ENCODE measurements at places on chromosomes 7 and 10.

GRCh38 chr7:11960621-11961020 lies 128.6 kb upstream of the THSD7A start:
- DNase-seq, result no peak

- DNase-seq, result peak; percentile 94
These were observed 24.3 kb downstream of the SLC29A3 start for GRCh38 chr10:71343392-71343773.

GRCh38 chr10:111686796-111687195 lies 496.8 kb downstream of the GPAM start:
- no peak for DNase-seq

DNA sequence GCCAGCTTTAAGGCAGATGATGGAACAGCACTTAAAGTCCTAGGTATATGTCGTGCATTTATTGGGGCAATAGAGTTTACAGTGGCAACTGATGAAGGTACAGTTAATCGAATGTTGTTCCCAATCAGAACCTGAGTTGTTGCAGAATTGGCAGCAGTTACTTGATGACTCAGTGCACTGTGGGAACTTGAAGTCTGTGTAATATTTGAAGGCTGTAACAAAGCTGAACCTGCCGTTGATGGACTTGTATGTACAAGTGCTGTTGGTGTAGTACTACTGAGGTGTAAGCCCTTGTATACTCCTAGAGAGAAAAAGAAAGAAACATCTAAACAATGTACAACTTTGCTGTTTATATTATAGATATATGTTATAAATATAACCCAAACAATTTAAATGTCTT lies 75.3 kb downstream of the EPC1 start:
- no peak for DNase-seq

DNA sequence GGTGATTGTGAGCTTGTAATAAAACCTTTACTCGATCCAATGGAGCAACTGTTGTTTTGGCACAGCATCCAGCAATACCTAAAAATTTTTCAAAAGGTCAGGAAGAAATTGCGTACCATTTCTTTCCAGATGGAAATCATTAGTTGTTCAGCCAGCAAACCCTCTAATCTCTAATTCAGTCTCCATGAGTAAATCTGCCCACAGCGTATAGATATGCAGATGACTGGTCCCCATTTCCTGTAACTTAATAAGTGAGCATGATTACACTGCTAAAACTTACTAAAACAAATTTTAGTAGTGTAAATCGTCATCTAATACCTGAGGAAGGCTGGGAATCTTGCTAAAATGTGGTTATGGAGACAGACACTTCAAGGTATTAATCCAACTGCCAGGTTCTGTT lies 10.6 kb downstream of the SLC25A16 start:
- DNase-seq, result no peak

- peak; percentile 88 for DNase-seq
These were observed at the start of gene PHYH for GRCh38 chr10:13299437-13300287. PHYH (minus strand) TSS chr10:13300064; CDS start chr10:13300042, 22 bp downstream.

DNA sequence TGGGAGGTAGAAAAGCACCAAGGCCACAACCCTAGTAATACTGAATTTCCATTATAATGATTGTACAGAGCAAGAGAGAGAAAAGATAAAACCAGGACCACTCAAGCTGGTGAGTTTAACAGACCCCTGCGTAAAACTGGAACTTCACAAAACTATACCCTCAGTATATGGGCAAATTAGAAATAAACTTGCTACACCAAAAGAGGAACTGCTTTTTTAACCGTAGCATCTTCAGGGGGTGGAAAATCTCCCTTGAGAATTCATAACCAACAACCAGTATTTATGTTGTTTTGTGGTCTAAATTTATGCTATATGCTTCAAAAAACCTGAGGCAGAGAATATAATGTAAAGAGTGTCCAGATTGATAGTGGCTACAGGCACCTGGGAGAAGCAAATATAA lies 171.2 kb downstream of the SGMS1 start:
- peak; percentile 30 for DNase-seq

- DNase-seq, result peak; percentile 87
These were observed 34.0 kb upstream of the EBLN1 start for GRCh38 chr10:22251751-22252223.

GRCh38 chr7:36659172-36659516 lies 65.2 kb downstream of the AOAH start:
- peak; percentile 83 for DNase-seq

GRCh38 chr7:90625051-90625450 lies 28.9 kb downstream of the CDK14 start:
- no peak for DNase-seq

DNA sequence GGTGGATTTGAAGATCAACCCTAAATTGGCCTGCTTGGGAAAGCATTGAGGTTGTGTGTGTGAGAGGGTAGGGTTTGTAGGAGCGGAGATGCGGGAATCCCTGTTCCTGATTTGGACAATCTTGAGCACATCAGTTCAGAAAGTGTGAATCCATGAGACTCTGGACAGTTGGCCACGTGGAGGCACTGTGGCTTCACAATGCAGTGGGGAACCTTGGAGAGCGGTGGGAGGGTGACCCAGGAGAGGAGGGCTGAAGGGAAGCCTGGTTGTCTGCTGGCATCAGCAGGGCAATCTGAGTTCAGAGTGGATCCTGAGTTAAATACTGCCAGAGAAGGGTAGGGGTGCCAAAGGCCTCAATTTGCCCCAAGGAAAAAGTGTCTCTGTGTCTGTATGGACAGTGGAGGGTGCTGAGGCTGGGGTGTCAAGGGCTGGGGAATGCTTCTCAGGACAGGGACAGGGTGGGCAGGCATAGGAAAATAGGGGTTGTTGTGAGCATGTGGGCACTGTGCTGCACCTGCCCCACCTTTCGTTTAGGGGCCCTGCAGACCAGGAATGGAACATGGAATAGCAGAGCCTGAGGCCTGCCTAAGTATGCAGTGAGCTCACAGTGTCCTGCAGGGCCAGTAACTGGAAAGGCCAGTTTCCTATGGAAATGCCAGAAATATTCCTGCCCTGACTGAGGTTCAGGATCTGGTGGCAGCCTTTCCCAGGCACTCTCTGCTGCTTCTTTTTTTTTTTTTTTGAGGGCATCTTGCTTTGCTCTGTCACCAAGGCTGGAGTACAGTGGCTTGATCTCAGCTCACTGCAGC lies 162.9 kb upstream of the PRSS58 start:
- DNase-seq, result no peak

- DNase-seq, result no peak
These were observed 152.9 kb downstream of the HGF start for GRCh38 chr7:81616951-81617350.

DNA sequence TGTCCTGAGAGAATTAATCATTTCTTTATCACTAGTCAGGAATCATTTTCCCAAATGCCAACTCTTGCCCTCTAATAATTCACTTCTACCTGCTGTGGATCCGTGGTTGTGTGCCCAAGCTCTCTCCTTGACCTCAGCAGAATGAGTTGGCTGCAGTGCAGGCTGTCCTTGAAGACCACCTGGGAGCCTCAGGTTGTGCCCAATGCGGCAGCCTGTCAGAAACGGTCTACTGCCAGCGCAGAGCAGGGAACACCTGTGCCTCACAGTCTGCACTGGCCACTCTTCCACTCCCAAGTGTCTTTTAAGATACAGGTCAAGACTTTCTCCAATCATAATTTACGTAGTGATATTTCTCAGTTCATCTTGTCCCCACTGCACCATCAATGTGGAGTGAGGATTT lies 246.0 kb upstream of the PHF14 start:
- no peak for DNase-seq

DNA sequence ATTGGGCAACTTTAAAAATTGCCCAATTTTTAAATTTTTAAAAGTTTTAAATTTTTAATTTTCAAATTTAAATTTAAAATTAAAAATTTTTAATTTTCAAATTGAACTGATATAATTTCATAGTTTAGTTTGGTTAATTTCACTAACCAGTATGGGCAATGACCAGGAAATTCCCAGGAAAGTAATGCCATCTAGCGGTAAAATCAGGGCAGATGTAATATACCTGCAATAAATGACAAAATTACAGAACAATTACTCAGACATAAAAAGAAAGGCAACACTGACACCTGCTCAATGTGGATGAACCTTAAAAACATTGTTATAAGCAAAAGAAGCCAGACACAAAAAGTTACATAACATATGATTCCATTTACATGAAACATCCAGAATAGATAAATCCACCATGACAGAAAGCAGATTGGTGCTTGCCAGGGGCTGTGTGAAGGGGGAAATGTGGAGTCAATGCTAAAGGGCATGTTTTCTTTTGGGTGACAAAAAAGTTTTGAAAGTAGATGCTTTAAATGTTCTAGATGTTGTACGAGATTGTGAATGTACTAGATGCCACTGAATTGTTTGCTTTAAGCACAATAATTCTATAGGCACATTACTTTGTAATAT lies 28.6 kb upstream of the SLC16A12 start:
- peak; percentile 53 for DNase-seq

DNA sequence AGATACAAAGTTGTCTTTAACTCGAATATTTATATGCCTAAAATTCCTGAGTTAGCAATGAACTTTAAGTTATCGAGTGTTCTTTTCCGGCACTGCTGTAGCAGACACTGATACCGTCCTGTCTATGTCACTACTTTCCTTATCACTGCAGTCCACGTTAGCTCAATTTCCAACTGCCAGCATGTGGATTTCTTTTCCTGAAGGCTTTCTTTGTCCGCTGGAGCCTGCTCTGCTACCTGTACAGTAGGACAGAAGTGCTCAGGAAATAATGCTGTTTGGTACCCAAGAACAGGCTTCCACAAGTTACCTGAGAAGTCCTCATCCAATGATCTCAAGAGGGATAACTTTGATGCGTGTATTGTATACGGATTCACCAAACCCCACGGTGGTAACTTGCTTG lies 329.4 kb downstream of the NXPH1 start:
- DNase-seq, result no peak

DNA sequence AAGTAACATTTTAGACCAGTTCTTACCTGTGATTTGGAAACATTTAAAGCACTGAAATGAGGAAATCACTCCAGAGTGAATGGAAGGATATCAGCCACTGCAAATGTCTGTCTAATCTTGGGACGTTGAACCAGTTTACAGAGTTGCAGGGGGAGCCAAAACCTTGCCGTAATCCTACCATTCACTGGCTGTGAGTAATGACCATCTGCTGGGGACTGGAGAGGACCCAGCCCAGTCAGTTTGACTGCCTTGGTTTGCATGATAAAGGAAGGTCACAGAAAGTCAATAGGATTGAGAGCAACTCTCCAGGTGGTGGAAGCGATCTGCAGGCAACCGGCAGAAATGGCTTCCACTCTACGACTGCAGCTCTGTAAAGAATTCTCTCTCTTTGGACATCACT lies 167.2 kb downstream of the AKR1D1 start:
- no peak for DNase-seq

DNA sequence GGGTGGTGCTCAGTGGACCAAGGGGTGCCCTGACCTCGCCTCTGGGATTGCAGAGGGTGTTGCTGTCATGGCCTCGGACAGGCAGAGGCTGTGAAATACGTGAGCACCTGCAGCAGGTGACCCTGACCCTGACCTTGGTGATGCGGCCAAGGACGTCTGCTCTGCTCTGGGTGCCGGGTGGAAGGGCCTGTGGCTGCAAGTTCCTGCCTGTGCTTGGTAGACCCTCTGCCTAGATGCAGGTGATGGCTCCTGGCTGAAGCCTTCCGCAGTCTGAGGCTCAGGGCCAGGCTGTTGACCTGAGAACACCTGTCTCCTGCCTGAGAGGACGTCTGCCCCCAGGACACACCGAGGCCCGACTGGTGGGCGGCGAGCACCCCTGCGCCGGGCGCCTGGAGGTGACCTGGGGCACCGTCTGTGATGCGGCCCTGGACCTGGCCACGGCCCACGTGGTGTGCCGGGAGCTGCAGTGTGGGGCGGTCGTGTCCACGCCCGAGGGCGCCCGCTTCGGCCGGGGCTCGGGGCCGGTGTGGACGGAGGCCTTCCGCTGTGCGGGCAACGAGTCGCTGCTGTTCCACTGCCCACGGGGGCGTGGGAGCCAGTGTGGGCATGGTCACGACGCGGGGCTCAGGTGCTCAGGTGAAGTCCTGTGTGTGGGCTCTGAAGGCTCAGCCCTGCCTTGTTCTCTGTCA lies 4.4 kb downstream of the SCART1 start:
- no peak for DNase-seq

GRCh38 chr10:4545062-4545461 lies 280.9 kb upstream of the AKR1E2 start:
- peak; percentile 42 for DNase-seq

GRCh38 chr10:113680190-113681111 lies 739 bp downstream of the CASP7 start:
- DNase-seq, result peak; percentile 92

DNA sequence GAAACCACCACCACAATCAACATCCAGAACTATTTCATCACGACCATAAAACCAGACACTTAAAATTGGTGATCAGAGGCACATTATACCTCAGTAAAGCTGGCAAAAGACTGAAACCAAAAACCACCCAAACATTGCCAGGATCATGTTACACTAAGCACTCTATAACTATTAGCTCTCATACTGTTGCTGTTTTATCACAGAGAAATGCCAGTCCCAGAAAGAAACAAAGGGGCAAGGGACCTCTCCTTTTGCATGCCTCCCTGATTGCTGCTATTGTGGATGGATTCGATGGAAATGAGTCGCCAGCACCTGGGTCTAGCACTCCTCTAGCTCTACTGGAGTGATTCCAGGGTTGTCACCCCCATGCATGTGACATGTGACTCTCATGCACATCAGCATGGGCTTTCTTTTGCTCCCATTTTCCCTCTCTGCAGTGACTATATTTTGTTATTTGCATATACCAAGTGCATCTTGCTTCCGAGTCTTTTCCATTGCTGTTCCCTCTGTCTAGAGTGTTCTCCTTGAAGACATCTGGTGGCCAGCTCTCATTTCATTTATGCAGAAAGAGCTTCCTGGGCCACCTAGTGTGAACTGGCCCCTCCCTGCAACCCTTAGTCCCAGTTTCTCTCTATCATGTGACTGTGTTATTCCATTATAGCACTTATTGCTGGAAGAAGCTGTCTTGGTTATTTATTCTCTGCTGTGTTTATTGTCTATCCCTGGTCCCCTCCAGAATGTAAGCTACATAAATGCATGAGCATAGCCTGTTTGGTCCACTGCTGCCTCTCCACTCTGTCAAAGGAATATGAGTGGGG lies 300.6 kb downstream of the PLXNA4 start:
- no peak for DNase-seq

- DNase-seq, result peak; percentile 38
These were observed 814 bp downstream of the RUFY2 start for GRCh38 chr10:68406111-68406814.

GRCh38 chr10:1467334-1468076 lies 269.8 kb downstream of the ADARB2 start:
- no peak for DNase-seq

DNA sequence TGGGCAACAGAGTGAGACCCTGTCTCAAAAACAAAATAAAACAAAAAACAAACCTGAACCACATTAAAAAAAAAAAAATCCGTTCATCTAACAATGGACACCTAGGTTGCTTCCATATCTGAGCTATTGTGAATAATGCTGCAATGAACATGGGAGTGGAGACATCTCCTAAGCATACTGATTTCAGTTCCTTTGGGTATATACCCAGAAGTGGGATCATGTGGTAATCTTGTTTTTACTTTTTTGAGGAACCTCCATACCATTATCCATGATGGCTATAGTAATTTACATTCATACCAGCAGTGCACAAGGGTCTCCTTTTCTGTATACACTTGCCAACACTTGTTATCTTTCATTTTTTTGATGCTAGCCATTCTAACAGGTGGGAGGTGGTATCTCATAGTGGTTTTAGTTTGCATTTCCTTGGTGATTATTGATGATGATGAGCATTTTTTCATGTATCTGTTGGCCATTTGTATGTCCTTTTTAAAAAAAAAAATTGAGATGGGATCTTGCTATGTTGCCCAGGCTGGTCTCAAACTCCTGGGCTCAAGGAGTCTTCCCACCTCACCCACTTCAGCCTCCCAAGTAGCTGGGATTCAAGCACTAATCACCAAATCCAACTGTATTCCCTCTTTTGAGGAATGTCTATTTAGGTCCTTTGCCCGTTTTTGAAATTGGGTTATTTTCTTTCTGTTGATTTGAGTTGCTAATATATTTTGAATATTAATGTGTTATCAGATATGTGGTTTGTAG lies 17.5 kb downstream of the CDK13 start:
- DNase-seq, result peak; percentile 50

Measured in inflammatory macrophage treated with lipopolysaccharide for 4 hours (primary cell).